ENCODE measurements at places on chromosomes 12 and 14.
A peak's percentile ranks its signal among the peaks of the same experiment; 100 is the strongest.

DNA sequence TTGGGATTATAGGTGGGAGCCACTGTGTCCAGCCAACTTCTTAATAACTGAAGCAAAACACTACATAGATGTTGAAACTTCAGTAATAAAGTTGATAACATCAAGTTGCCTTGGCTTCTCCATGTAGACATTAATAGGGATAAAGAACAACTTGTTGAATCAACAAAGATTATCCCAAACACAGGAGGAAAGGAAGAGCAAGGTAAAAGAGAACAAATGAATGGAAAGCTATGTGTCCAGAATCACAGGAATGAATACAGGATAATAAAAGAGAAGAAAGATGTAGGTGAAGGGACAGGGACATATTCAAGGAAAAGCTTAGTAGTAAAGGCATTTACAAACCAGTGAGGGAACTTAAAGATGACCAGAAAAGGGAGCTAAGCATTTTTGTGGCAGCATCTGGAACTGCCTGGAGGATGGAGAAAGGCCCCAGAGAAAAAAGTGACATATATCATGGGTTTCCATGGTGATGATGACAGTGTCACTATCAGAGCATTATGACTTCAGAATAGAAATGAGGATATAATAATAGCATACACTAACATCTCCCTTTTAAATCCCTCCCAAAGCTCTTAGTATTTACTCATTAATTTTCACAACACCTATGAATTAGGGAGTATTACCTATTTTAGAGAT lies 24.0 kb upstream of the MDM1 start:
- no peak for DNase-seq

DNA sequence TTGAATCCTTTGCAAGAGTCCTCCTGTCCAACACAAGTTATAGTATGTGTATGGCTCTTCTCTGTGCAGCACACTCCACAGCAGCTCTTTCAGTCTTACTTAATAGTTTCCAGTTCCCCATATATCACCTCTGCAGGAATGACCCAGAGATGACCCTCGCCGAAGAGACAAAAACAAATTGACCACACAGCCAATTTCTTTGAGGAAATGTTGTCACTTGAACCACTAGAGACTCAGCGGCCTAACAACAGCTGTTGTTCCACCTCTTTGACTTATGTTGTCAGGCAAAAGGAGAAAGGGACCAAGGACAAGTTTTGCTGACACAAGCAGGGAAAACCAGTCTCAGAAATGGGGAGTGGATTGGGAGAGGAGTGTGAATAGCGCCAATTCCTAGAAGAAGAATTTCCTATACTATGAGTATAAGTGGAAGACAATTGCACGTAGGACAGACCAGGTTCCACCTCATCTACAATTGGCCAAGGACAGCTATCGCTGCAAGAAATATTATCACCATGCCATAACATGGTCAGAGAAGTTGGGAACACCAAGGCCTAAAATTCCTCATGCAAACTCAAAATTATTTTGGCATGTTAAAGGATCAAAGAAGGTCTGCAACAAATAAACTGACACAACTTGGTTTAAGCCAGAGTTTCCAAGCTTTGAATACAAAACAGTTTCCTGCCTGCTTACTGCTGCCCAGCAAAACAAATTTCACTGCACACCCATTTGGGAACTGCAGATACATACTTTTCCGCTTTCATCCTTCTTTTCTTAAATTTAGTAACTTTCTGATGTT lies 41.7 kb upstream of the ITPR2 start:
- DNase-seq: no peak

GRCh38 chr12:20486233-20486632 lies 117.9 kb downstream of the PDE3A start:
- DNase-seq: no peak

DNA sequence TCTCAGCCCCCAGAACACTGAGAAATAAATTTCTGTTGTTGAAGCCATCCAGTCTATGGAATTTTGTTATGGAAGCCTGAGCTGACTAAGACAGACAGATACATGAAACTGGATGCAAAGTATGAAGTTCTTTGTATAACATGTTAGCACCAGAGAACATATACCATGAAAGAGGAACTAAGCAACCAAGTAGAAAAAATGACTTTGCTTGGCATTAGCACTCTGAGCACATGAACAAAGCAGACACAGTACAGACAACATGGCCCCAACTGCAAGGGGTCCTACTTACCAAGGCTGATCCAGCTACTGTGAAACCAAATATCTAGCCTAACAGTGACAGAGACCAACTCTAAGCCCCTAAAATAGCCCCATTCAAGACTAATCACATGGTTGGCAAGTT lies 13.8 kb downstream of the EXOC5 start:
- DNase-seq: no peak

- no peak for DNase-seq
Measured at GRCh38 chr12:84421103-84421502, 491.5 kb downstream of the SLC6A15 start.

DNA sequence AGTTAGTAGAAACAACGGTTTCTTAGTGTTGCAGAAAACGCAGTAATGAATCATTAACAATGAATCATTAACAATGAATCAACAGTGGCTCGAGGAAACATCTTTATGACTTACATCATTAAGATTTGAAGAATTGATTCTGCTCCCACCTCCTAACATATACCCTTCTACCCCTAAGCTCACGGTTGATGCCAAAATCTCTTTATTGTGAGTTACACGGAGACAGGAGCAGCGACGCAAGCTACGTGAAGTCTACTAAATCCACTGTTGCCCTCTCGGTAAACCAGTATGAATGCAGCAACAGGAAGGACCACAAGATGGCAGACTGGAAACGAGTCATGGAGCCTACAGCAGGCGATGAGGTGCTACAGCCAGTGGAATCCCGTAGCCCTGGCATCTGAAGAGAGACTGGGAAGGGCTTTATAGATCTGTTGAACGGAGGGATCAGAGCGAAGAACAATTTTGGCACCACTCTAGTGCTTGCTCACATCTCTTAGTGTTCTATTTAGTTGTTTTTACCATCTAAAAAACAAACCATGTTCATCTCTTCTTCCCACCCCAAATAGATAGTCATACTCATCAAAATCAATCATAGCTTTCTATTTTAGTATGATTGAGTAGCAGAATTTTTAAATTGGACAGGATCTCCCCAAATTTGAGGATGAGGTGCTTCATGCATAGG lies 332.7 kb downstream of the DUSP6 start:
- DNase-seq: peak; percentile 69

DNA sequence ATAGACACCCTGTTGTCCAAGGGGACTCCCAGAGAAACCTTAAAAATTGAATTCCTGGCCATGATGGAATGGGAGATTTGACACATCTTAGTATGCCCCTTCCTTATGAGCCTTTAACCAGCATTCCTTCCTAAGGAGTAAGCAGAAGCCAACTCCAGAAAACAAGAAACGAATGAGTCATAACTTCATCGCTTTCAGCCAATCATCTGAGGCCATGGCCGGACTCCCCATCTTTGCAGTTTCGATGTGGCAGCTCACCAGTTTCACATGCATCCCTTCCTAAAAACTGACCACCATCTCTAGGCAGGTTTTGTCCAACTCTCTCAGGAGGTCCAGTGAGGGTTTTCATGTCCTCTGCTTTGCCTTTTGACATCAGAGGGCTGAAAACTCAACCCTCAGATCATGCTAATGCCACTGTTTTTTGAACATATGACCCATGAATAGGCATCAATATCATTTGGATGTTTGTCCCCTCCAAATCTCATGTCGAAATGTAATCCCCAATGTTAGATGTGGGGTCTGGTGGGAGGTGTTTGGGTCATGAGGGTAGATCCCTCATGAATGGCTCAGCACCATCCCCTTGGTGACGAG lies 19.9 kb downstream of the DAAM1 start:
- no peak for DNase-seq

DNA sequence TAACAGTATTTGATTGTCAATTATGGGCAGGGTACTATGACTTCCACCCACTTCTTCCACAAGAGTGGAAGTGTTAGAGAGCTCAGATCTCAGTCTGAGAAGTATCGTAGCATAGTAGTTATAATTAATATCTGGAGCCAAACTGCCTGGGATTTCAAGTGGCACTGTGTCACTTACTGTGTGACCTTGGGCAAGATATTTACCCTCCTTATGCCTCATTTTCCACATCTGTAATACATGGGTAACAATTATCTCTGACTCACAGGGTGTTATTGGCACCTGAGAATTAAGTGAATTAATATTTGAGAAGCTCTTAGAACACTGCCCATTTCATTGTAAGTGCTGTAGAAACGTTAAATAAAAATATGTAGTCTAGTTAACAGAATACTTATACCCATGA lies 11.5 kb downstream of the RAB21 start:
- no peak for DNase-seq

- DNase-seq: peak; percentile 85
Measured at GRCh38 chr14:60722357-60723115, 1.6 kb downstream of the SIX4 start.

GRCh38 chr12:56803750-56804149 lies 40.6 kb downstream of the HSD17B6 start:
- no peak for DNase-seq

DNA sequence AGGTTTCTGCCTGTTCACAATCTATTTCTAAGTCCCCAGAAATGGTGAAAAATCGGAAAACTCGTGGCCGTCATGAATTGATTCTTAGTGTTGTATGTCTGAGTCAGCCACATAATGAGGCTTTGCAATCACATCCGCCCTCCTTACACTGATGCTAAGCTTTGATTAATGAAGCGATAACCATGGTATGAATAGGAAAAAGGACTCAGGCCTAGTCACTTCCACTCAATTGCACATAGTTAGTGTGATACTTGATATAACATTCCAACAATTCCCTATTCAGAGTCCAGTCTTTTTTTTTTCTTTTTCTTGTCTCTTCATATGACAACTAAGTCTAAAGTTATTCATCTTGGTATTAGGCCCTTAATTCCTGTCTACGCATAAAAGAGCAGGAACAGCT lies 1231.0 kb downstream of the VRK1 start:
- no peak for DNase-seq

DNA sequence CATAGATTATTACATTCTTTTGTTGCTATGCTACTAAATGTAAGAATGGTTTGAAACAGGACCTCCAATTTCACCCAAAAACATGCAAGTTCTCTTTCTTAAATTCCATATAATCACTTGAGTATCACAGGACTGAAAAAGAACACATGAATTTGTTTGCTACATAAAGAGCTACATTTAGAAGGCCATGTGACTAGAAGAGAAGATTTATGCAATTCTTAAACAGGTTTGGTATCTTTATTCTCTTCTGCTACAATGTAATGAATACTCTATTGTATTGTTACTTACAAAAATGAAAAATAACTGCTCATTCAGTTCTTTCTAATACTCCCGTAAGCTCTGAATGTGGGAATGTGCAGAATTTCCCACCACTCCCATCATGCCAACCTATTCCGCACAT lies 9.3 kb downstream of the EPS8 start:
- no peak for DNase-seq

- peak; percentile 78 for DNase-seq
Measured at GRCh38 chr12:78863482-78864402, 832 bp upstream of the SYT1 start.

- DNase-seq: no peak
Measured at GRCh38 chr12:115064296-115064695, 380.3 kb upstream of the TBX3 start.

DNA sequence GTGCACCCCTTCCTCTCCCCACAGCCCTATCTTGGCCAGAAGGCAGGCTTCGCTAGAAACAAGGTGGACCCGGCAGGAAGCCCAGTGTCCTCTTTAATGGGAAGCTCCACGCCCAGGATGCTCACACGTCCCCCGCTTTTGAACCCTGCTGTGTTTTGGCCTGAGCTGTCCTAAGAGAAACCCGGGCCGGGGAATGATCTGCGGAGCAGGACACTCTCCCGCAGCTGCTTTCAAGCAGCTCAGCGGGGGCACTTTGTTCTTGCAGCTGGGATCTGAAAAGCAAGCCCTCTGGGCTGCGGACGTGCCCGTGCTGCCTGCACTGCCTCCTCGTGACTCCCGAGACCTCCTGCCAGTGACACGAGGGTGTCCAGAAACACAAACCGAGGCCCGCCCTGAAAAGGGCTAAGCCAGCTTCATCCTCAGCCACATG lies 30.0 kb downstream of the SCARB1 start:
- peak; percentile 92 for DNase-seq
